Activated gamma-delta T cell treated with anti-CD3 and anti-CD28 coated beads, Interleukin-2, amount 50 U/mL, for 16 hours (primary cell): ENCODE measurements at places on chromosomes 16 and 17.

GRCh38 chr16:70701596-70701995, 15.7 kb upstream of the MTSS2 start:
- no peak for DNase-seq

GRCh38 chr17:73551759-73552158, 92.5 kb downstream of the SDK2 start:
- no peak for DNase-seq

- DNase-seq: no peak
These were observed 10.7 kb downstream of the PROCA1 start for GRCh38 chr17:28700830-28701492.

- peak; percentile 58 for DNase-seq
These were observed 40.1 kb downstream of the NOS2 start for GRCh38 chr17:27760069-27760885.

DNA sequence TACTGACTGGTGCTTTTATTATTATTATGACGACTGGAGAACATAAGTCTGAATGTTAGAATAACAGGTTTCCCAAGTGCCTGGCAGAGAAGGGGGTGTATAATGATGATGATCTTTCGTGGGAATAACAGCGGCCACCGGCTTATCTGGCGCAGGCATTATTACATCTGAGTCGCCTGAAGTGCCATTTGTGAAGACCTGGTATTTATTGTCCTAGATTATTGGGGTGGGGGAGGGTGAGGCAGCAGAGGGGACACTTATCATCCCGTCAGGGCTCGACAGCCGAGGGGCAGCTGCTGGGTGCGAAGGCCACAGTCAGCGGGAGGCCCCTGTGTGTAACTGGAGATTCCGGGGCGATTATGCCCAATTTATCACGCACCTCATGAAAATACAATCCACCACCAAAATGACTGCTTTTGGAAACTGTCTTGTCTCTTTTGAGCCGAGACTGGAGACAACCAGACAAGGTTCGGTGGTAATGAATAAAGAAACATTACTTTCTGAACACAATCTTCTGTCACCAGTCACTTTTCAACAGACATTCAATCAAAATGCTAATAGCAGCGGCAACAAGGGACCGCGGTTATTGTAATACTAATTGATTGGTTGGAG, 199.3 kb downstream of the CCDC182 start:
- DNase-seq: no peak

- no peak for DNase-seq
These were observed 87.1 kb upstream of the HS3ST2 start for GRCh38 chr16:22726868-22727267.

- DNase-seq: no peak
These were observed 75.3 kb upstream of the TBC1D3K start for GRCh38 chr17:37848690-37849616.

DNA sequence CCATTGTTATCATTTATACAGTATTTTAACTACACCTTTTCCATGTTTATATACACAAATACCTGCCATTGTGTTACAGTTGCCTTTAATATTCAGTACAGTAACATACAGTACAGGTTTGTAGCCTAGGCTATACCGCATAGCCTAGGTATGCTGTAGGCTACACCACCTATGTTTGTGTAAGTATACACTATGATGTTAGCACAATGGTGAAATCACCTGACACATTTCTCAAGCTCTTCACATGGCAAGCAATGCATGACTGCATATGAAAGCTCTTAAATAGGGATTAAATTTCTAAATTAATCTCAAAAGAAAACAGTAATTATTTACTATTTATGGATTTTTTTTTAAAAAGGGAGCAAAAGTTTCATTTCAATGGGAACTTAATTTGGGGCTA, 12.0 kb downstream of the LRRC37B start:
- no peak for DNase-seq

GRCh38 chr16:74740795-74741304, 33.8 kb downstream of the FA2H start:
- DNase-seq: no peak

- DNase-seq: no peak
These were observed 31.8 kb upstream of the NSRP1 start for GRCh38 chr17:30084788-30085187.

GRCh38 chr16:86730086-86730485, 151.7 kb downstream of the FOXL1 start:
- DNase-seq: no peak

DNA sequence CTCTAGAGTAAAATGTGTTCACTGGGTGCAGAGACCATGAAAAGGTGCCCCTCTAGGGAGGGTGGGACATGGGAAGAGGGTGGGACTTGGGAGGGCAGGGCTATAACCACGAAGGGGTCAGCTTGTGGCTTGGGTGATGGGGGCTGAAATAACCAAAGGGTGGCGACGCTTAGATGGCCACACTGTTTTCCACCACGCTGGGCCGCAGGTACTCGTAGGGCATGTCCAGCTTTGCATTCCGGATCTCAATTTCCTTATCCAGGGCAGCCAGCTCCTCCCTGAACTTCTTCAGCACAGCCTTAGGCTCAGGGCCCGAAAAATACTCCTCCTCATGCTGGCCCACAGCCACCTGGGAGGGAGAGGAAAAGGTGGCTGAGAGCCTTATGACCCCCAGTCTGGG, 10.0 kb downstream of the ALOX15 start:
- no peak for DNase-seq

DNA sequence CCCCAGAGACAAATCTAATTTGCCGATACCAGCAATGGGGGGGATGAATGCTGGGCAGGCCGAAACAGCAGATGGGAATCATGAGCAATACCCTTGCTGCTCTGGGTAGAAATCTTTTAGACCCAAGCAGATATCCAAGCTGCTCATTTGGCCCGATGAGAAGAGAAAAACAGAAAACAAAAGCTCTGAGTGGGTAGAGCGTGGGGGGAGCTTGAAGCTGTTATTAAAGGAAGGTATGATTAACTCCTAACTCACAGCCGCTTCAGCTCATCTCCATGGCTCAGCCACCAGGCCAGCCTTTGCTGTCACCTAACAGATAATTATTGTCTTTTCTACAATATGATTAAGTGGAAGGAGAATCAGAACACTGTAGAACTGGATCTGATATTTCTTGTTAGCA, 58.3 kb downstream of the VPS35L start:
- DNase-seq: no peak

GRCh38 chr16:89498839-89499238, 8.5 kb upstream of the ANKRD11 start:
- DNase-seq: no peak

GRCh38 chr17:6936370-6937028, 59.4 kb upstream of the ALOX12 start:
- DNase-seq: no peak

- DNase-seq: no peak
These were observed 14.2 kb downstream of the CTRB2 start for GRCh38 chr16:75192606-75193264.

DNA sequence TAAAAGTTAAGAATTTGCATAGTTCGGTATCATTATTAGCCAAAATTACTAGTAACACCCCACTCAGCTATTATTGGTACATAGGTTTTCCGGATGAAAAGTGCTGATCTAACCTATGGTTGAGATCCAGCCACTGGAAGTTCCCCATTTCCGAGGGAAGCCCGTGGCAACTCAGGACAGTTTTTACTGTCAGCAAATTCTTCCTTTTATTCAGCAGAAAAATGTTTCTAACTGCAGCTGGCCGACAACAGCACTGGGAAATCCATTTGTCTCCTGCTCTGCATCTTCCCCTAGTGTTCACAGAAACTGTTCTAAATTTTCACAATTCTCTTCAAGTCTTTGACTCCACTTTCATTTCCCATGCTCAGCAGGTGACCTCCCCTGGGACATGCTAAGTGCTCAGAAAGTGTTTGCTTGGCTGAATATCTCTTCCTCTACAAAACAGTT, 15.5 kb upstream of the MMD start:
- DNase-seq: no peak

- no peak for DNase-seq
These were observed 11.6 kb downstream of the MKS1 start for GRCh38 chr17:58207451-58207850.

DNA sequence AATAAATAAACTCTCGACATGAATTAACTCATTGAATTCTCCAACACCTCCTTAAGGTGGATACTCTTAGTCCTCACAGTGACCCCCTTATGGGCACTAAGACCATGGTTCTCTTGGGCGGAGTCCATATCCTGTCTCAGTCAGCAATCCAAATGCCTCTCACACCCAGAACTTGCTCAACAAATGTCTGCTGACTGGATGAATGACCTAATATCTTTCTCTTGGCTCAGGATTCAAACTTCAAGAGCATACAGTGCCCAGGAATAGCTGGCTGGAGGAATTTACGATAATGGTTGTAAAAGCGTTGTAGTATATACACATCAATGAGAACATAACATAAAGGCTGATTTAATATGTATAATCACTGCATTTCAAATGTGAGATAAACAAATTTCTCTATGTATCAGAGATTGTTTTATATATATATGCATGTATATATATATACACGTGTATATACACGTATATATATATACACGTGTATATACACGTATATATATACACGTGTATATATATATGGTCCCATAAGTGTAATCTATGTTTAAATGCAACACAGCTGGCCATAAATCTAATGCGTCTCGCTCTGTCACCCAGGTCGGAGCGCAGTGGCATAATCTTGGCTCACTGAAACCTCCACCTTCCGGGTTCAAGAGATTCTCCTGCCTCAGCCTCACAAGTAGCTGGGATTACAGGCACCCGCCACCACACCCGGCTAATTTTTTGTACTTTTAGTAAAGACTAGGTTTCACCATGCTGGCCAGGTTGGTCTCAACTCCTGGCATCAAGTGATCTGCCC, 6.5 kb upstream of the UBB start:
- DNase-seq: no peak

DNA sequence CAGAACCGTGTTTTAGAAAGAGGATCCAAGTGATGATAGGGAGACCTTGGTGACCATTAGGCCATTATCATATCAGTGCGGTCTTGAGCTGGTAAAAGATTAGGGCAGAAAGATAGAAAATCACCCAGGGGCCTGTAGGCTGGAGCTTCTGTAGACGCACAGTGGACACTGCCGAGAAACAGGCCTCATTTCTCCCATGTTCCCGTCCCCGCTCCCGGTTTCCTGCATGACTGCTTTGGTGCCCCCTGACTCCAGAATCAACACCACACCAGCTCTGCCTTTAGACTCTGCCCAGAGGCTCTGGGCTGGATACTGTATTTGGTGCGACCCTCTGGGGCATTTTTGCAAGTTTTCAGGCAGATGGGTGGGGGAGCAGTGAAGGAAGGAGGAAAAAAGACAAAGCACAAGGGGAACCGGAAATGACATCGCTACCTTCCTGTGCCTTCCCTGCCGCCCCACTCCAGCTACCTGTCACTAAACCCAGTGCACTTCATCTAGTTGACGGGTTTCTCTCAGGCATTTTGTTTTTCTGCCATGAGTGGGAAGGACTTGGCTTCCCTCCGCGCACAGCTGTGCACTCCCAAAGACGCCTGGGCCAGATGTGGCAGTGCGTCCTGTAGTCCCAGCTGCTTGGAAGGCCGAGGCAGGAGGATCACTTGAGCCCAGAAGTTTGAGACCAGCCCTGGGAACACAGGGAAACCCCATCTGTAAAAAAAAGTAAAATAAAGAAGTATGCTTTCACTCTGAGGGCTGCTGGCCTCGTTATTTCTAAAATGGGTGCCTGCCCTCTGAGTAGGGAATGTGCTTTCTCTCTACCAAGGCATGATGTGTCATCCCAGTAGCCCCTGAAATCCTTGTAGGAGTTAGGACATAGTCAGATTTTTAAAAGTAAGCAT, 214.1 kb downstream of the RPTOR start:
- no peak for DNase-seq

- no peak for DNase-seq
These were observed 28.4 kb upstream of the GINS3 start for GRCh38 chr16:58363746-58364393.

- DNase-seq: no peak
These were observed 177.7 kb upstream of the CIBAR2 start for GRCh38 chr16:85289760-85290625.

DNA sequence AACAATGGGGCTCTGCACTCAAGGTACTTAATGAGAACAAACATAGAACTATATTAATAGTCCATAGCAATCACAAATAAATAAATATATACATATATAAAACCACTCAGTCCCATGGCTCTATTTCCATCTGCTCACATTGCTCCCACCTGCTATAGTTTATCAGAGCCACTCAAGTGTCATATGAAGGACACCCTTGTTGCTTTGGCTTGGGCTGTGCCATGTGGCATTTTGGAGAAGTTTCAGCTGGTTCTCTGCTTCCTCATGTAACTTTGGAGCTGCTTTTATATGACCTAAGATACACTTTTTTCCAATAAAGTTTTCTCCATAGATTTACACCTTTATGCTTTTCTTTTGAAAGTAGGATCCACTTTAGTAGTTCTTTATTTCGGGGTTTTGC, 126.4 kb downstream of the KCNJ2 start:
- no peak for DNase-seq
